Fibroblast of upper back skin (primary cell): ENCODE measurements at places on chromosomes 2 and 18.

GRCh38 chr18:80159713-80160636 is 50.9 kb downstream of the ADNP2 start:
- DNase-seq: peak; percentile 33

DNA sequence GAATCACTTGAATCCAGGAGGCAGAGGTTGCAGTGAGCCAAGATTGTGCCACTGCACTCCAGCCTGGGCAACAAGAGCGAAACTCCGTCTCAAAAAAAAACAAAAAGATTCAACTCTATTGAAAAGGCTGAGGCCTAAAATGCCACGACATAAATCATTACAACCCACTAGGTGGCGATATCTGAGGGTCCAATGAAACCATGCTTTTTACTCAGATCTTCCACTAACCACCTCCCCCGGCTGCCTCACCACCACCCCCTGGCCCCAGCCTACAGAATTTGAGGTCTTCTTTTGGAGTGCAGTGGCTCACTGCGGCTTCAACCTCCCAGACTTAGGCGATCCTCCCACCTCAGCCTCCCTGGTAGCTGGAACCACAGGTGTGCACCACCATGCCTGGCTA is 57.5 kb downstream of the AP1S3 start:
- no peak for DNase-seq

- DNase-seq: no peak
These were observed 219.6 kb upstream of the ID2 start for GRCh38 chr2:8462280-8462679.

DNA sequence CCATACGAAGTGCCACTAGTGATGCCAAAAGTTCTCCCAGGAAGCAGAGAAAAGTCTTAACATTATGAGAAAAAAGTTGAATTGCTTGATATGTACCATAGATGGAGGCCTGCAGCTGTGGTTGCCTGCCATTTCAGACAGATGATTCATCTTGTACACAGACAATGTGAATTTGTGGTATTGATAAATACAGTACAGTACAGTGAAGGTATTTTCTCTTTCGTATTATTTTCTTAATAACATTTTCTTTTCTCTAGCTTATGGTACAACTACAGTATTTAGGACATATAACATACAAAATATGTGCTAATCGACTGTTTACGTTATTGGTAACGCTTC is 33.6 kb upstream of the VWC2L start:
- peak; percentile 5 for DNase-seq

- no peak for DNase-seq
These were observed 34.2 kb downstream of the ABCA12 start for GRCh38 chr2:215104226-215104625.

DNA sequence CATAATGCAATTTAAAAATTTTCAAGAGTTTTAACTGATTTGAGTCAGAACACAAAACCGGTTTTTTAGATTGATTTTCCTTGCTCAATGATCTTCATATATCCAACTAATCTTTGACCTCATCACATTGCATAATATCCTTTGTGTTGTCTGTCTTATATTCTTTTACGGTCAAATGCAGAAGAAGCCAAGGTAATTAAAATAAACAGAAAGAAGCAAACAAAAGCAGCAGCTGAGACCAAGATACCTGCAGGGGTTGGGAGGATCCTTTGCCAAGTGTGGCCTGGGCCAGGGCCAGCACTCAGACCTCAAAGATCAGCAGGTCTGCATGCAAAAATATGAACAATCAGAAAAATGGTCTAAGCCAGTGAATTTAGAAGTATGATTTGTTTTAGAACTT is 428.9 kb upstream of the NETO1 start:
- DNase-seq: no peak

GRCh38 chr18:21242141-21242779 is at the start of gene GREB1L:
Gene GREB1L, plus strand, starts transcription at chr18:21242232. Its CDS starts 141,287 bp downstream, at chr18:21383519.
- peak; percentile 36 for DNase-seq

DNA sequence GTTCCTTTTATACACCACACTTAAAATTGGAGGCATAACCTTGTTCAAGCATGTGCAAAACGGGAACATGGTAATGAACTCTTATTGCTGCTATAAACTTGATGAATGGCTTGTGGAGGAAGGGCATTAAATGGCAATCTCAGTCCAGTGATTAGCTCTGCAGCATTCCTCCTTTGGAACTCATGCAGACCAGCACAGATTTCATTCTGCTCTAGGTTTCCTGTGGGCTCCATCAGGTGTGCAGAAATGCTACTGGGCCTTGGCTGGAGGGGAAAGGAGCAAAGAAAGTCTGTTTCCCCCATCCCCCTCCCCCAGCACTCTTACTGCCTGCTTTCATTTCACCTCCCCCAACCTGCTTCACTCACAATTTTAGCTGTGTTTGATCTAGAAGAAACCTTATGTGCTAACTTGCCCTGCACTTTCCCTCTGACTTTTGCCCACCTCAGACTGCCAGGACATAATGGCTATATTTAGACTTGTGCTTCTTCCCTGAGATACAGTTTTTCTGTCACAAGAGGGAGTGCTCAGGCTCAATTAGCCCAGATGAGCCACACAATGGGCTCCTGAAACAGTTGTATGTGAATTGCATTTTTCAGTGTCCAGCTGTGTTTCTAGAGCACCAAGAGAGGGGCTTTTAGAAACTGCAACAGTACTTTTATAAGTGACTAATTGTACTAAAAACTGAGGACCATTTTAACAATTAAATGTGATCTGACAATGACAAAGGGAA is 109.8 kb downstream of the FSHR start:
- DNase-seq: peak; percentile 13

DNA sequence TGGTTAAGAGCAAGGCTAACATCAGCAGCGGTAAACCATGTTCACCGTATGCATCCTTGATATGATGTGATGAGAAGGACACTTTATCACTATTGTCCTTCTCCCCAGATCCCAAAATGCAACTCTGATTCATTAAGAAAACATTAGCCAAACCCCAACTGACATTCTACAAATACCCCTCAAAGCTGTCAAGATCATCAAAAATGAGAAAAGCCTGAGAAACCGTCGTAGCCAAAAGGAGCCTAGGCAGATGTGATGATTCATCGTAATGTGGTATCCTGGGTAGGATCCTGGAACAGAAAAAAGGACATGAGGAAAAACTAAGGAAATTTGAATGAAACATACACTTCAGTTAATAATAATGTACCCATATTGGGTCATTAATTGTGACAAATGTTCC is 67.3 kb upstream of the ST6GAL2 start:
- DNase-seq: peak; percentile 83

- DNase-seq: no peak
These were observed 95.4 kb downstream of the CABLES1 start for GRCh38 chr18:23230686-23231085.

DNA sequence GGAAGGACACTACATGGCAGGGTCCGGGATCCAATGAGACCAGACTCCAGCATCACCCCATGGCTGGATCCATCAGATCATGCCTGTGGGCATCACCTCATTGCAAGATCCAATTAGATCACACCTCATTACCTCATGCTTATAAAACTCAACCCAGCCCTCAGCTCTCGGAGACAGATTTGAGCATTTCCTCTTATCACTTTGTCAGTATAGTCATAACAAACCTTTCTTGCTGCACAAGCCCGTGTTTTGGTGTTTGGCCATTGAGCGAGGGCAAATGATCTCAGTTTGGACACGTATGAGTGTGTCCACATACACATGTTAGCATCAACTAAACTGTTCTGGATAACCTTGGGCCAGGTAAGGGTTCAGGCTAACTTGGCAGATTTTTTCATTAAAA is 58.8 kb downstream of the CCDC195 start:
- DNase-seq: no peak

- peak; percentile 28 for DNase-seq
These were observed 1.6 kb downstream of the PLCL1 start for GRCh38 chr2:197805715-197806633.

GRCh38 chr2:201114350-201114749 is 1.6 kb upstream of the CFLAR start:
- no peak for DNase-seq

DNA sequence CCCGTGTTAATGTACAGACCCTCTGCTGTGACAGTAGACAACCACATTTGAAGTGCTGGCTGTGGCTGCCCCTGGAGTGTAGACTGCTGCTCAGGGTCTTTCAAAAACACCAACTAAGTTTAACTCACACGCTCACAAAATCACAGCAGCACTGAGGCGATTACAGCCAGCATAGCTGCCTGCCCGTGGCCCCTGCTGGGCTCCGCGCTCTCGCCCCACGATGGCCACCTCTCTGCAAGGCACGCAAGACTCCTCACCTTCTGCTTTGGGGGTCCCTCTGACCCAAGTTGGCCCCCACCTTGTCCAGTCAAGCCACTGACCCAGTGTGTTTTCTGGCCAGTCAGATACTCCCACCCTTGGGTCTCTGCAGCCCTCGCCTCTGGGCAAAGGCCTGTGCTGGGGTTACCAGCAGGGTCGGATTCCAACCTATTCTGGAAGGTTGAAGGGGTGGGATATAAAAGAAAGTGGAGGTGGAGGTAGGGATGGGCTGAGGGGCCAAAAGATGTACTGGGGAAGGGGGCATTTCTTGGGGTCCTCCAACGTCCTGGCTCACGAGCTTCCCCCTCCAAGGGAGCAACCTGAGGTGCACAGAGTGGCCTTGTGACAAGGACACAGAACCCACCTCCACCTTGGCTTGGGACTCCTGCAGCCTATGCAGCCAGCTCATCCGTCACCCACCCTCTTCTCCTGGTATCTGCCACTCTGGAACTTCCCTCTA is 2.9 kb upstream of the B3GNT7 start:
- DNase-seq: no peak

- no peak for DNase-seq
These were observed 26.6 kb upstream of the GLI2 start for GRCh38 chr2:120708944-120709607.

- peak; percentile 48 for DNase-seq
These were observed 35.9 kb upstream of the SLC14A1 start for GRCh38 chr18:45688113-45688512.

- no peak for DNase-seq
These were observed 29.6 kb upstream of the ALPP start for GRCh38 chr2:232348936-232349335.

DNA sequence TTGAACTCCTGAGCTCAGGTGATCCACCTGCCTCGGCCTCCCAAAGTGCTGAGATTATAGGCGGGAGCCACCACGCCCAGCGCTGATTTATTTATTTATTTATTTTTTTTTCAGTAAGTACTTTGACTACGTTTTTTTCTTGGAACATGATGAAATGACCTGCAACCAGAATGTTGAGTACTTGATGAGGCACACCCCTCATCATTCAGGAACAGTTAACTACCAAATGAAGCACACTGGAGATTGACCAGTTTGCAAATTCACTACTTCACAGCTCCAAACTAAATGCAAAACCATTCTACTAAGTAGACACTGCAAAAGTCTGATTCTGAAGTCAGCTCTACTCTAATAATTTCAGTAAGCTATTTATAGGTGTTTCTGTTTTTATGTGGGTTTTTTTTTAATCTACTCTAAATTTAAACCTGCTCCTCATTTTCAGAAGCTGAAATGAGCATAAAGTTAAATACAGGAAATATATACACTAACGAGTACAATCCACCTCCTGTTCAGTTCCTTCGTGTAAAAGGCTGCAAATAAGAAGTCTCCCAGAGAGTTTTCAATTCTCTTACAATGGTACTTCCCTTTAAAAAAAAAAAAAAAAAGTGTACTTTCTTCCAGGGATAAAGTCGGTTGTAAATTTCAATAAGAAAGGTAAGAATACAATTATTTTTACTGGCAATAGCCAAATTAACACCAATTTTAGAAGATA is 1.4 kb downstream of the GFPT1 start:
- DNase-seq: peak; percentile 77

- no peak for DNase-seq
These were observed 5.6 kb upstream of the BCL2 start for GRCh38 chr18:63325086-63325686.

- DNase-seq: no peak
These were observed 84.4 kb upstream of the CD28 start for GRCh38 chr2:203621981-203622515.

DNA sequence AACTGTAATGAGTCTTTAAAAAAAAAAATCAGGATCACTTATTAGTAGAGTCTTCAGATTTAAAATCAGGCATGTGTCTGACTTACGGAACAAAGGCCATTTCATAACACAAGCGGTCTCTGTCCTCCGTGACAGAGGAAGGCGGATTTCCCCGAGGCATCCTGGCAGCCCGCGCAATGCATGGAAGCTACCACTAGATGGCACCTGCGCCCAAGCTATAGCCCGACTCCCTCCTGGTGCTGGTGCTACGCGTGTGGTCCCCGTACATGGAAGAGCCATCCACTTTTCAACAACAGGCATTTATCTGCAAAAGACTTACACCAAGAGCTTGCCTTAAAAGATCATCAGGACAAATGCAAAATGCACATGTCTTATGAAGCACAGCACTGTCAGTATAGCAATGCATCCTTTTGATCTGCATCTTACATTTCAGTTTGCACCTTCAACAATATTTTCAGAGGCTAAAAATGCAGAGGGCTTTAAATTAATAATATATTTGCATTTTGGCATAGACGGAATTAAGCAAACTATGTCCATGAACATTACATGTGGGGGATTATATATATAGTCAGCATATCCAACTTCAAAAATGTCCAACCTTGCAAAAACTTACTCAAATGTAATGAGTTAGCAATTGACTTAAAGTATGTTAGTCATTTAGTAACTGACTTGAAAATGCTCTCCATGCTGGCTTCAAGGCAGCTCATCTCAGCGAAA is 96.0 kb downstream of the ZNF516 start:
- peak; percentile 78 for DNase-seq

DNA sequence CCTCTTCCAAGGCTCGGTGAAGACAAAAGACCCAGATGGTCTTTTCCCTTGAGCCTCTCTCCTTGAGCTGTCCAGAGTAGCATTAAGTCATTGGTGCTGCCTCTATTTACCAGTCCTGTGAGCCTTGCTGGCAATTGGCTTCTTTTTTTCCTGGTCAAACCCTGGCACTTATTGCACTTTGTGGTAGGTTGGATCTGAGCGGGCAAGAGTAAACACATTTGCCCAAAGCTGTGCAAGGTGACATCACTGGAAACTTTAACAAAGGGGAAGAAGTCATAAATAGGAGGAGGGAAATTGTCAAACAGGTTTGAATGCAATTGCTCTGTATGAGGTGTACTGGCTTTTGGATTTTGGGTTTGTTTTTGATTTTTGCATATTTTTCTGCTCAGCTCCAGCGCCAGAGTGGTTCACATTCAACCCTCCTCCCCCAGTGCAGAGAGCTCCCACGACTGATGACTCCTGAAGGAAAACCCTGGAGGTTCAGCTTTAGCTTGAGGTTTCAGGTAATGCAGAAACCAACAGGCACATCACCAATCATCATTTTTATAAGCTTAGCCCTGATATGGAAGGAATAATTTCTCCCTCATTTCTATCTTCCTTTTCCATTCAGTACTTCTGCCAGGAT is 8.3 kb downstream of the KCNE4 start:
- no peak for DNase-seq

GRCh38 chr2:141728142-141728541 is 402.7 kb downstream of the LRP1B start:
- DNase-seq: no peak
